ENCODE measurements at places on chromosomes 11 and 22.

DNA sequence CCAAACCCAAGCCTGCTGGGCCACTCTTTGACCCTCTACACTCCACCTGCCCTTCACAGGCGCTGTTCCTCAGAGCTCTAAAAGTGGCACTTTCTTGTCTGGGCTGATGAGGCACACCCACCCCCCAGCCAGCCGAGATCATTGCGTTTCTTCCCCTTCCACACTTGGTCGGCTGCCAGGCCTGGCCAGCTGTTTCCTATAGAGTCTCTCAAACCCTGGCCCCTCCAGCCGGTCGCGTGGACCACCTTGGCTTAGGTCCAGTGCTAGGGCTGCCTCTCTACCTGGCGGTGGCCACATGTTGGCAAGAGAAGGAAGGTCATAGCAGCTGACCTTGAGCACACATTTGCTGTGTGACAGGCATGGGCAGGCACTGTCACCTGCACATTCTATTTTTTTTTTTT lies 60.6 kb downstream of the PPP6R2 start:
- no peak for DNase-seq

GRCh38 chr11:105975128-105975527 lies 46.9 kb downstream of the MSANTD4 start:
- no peak for DNase-seq

DNA sequence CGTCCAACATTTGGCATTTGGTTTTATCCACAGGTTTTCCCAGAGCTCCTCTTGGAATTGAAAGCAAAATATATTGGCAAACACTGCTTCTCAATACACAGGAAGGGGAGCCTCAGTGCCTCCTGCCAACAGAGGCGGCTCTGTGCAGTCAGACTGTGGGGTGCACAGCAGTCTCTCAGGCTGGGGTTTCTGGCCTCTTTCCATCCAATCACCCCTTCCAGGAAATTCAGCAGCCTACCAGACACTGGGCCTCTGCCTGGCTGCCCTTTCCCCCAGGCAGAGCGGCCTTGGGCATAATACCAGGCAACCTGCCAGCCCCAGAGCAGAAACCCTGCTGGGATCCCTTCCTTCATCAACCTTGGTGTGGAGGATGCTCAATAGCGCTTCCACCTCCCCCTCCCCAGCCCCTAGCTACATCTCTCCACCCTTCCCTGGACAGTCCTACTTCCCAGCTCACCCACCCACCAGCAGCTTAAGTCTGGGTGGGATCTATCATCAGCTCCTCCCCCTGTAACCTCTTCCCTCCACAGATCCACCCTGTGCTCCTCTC lies 17.8 kb upstream of the RAPSN start:
- no peak for DNase-seq

DNA sequence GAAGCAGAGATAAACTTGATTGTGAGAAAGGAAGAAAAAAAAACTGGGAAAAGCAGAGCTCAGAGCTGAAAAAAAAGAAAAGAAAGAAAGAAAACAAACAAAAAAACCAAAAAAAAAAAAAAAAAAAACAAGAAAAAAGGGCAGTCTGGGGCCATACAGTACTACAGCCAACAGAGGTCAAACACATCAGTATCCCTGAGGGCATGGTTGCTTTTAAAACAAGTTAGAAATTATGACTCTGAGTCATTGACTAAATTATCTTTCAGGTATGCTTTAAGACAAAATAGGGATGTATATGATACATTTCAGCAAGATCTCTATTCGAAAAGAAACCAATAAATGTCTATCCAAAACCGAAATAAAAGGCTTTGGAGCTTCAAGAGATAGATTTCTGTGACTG lies 37.1 kb upstream of the TLCD5 start:
- DNase-seq: no peak

GRCh38 chr11:125514336-125515101 lies 18.5 kb upstream of the FEZ1 start:
- DNase-seq: no peak

DNA sequence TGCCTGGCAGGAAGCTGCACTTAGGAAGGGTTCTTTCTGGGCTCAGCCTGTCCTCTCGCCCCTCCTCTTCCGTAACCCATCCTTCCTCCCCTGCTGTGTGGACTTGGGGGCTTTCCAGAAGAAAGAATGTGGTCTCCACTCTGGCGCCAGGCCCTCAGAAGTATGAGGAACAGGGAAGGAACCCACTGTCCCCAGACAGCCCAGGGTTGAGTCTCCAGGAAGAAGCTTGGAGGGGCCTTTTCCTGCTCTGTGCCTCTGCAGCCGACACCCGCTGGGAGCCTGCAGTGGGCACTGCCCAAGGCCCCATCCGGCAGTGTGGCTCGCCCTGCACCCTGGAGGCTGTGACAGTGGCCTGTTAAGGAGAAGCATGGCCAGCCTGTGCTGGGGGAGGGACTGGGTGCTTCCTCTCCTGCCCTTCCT lies 112.6 kb downstream of the ST3GAL4 start:
- no peak for DNase-seq

- DNase-seq: no peak
Measured at GRCh38 chr11:65505466-65506289, 6.8 kb downstream of the MALAT1 start.

DNA sequence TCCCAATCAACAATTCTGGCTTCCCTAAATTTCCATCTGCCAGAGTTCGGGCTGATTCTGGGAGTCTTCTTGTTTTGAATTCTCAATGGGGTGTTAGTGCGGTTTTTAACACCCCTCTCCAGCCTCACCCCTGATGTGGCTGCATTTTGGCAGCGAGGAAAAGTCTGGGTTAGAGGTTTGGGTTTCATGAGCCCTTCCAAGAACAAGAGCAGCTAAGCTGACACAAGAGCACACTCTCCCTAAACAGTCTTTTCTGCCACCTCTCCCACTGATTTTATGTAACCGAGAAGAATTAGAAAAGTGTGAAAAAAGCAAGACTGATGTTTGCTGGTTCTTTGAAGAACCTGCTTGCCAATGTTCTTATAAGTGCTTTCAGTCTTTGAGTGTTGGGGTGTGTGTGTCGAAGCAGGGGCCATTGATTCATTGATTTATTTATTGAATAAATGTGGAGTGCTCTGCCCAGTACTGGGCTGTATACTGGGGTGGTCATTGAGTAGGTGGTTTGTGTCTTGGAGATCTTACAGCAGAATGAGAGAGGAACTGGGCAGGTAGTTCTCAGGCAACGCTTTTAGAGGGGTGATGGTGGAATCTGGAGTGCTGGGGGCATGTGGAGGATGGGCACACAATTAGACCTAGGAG lies 101.5 kb downstream of the TRAF6 start:
- no peak for DNase-seq

DNA sequence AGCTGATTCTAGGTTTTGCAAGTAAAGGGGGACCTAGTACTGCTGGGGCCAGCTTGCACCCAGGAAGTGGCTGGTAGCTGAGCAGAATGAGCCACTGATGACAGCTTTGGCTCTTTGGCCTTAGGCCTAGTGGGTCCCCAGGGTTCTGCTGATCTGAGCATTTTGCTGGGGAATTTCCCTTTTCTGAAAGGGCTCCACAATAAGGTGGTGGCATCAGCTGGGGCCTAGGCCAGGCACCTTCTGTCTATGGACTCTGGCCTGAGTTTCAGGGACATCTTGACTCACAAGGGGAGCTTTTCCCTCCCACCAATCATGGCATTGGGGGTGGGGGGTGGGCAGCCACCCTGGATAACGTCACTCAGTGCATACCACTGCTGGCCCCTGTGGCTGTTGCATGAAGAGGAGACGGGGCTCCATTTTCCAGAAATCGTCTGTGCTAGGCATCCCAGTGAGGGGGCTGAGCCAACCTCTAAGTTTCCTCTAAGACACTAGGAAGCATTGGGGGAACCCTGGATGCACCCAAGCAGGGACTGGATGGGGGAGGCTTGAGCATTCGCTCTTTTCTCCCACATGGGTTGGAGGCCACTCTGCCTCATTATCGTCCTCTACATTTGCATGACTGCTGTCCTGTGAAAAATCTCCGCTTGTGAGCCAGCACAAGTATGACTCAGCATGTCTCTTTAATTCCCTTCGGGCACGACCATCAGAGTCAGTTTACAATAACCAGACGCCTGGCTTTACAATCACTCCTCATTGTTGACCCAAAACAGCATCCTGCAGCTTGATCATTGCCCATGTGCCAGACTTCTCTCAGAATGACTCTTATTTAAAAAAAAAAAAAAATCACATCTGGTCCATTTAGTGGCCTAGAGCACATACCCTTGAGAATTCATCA lies 145.0 kb upstream of the THY1 start:
- no peak for DNase-seq

DNA sequence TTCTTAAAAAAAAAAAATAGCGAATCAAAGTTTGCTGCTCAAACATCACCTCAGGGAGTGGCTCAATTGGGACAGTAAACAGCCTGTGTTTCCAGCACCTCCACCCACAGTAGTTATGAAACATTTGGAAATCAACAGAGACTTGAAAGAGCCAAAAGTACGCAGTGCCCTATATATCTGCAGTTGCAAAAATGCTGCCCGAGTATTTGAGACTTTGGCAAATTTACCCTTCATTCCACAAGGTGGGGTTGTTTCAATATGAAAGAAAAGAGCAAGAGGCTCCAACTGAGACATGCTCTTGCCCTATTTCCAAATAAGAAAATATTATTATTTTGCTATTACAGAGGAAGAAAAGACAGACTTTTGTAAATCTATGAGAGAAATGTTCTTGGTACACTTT lies 851.1 kb upstream of the RAG2 start:
- DNase-seq: no peak

GRCh38 chr11:68819362-68819761 lies 22.4 kb downstream of the CPT1A start:
- no peak for DNase-seq

DNA sequence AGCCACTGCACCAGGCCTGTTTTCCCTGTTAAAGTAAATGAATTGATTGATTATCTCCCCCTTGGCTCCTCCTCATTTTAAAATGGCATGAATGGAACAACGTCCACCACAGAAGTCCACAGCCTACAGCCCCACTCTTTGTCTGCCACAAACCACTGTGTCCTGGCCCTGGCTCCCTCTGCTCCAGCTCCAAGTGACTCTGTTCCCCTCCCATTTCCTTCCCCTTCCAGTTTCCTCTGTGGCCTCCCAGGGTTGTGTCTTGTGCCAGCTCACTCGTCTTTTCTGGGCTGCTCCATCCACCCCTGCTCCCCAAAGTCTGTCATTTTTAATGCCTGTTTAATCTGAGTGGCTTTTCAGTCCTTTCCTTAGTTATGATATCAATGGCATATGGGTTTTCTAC lies 52.4 kb upstream of the CD5 start:
- DNase-seq: no peak

GRCh38 chr11:111798279-111798678 lies 32.1 kb upstream of the PPP2R1B start:
- no peak for DNase-seq

DNA sequence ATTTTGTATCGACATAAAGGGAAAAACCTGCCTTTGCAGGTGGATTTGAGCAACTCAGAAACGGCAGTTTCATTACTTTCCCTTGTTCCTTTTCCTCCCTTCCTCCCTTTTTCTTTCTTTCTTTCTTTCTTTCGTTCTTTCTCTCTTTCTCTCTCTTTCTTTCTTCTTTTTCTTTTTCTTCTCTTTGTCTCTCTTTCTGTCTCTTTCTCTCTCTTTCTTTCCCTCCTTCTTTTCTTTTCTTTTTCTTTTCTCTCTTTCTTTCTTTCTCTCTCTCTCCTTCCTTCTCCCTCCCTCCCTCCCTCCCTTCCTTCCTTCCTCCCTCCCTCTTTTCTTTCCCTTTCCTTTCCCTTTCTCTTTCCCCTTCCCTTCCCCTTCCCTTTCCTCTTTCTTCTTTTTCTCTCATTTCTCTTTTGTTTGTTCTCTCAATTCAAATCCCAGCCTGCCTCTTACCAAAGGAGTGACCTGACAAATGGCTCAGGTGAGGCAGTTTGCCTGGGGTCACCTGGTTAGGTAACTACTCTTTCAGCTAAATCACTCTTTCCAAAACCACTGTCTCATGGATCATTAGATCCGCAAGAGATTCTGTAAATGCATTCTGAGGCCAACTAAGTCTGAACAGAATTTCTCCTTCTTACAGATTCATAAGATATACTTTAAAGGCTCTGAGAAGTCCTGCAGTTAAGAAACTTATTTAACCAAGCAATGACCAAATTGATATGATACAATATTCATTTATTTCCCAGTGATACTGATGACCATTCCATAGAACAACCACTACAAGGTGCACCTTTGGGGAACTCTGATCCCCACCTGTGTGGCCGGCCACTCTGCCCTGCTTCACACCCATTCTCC lies 75.3 kb downstream of the MYO18B start:
- DNase-seq: no peak

- DNase-seq: no peak
Measured at GRCh38 chr11:34588701-34589100, 32.2 kb upstream of the EHF start.

DNA sequence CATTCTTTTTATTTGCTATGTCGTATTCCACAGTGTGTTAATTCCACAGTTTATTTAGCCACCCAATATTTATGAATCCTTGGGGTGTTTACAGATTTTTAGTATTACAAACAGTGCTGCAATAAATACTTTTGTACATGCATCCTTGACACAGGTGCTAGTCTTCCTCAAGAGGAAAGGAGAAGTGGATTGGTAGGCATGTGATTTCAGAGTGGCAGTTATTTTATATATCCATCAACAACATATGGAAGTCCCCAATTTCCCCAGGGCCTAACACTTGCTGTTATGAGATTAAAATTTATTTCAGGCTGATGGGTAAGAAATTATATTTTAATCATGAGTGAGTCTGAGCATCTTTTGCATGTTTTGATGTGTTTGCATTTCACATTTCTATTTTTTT lies 17.9 kb downstream of the TRIM44 start:
- DNase-seq: no peak

- no peak for DNase-seq
Measured at GRCh38 chr11:14148653-14149273, 186.2 kb downstream of the SPON1 start.

DNA sequence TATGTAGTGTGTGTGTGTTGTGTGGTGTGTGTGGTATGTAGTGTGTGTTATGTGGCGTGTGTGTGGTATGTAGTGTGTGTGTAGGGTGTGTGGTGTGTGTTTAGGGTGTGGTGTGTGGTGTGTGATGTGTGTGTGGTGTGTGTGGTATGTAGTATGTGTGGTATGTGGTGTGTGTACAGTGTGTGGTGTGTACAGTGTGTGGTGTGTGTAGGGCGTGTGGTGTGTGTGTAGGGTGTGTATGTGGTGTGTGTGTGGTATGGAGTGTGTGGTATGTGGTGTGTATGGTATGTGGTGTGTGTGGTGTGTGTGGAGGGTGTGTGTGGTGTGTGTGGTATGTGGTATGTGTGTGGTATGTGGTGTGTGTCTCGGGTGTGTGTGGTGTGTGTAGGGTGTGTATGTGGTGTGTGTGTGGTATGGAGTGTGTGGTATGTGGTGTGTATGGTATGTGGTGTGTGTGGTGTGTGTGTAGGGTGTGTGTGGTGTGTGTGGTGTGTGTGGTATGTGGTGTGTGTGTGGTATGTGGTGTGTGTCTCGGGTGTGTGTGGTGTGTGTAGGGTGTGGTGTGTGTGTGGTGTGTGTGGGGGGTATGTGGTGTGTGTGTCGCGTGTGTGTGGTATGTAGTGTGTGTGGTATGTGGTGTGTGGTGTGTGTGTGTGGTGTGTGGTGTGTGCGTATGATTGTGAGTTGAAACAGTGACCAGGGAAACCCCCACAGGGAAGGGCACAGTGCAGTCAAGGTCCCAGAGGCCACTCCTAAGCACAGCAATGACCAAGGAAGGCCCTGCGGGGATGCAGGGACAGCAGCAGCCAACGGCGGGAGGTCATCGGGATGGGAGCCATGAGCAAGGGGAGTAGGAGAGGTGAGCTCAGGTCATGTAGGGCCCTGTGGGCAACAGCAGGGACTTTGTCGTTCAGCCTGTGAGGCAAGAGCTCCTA lies 2.9 kb upstream of the PPP6R2 start:
- DNase-seq: no peak
